ENCODE measurements at places on chromosomes 7 and 10. TPM values are rescaled to one million over a fixed set of nuclear protein-coding genes. Genes with fewer than 3 reads are reported as not detected.

DNA sequence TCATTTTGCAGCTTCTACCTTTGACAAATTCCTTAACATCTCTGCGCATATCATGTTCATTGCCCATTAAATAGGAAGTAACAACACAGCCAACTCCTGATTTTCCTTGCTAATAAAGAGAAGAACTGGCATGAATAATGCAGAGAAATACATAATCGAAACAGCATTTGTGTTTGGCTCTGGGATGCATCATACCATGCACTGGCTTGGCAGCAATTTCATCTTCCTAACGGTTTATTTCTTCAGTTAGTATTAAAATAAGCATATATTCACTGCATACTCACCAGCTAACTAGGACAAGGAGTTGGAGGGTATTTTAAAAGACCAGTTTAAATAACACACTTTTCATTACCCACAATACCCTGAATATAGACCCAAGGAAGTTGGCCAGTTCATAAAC lies 132.5 kb downstream of the ITGA8 start:
- DNase-seq = no peak

- DNase-seq = peak; percentile 83
These were observed 238.6 kb upstream of the LRRN3 start for GRCh38 chr7:110852156-110852940.

DNA sequence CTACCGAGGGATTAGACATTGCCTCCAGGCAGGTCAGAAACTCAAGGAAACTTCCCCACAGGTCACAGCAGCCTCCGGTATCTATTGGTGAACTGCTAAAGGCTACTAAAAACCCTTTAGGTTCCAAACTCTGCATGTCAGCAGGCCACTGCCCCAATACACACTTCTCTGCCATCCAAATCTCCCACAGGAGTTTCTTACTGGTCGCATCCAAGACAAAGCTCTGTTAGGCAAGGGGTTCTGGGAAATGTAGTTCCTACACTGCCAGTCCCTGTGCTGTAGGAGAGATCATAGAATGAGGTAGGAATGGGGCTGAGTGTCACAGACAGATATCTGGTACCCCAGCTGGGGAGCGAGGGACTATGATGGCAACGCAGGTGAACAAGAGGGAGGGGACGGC lies 757.0 kb upstream of the C7orf33 start:
- DNase-seq = no peak

GRCh38 chr10:1142596-1142995 lies 86.4 kb downstream of the WDR37 start:
- no peak for DNase-seq

DNA sequence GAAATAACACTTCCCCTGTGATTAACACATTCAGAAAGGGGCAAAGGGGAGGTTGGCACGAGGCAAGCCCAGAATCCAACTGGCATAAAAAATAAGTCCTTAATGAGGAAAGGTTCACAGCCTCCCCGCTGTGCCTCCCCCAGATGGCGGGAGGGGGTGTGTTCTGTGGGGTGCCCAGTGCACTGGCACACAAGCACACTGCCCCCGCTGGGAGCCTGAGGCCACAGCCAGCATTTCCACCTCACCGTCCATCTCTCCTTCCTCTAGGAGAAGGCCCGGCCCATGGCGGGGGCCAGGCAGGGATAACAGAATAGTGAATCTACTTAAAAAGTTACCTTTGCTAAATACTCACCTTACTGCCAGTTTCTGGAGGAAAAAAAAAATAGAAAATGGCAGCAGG lies 43.2 kb downstream of the PRKAG2 start:
- no peak for DNase-seq

GRCh38 chr10:102368077-102368476 lies 27.4 kb upstream of the NFKB2 start:
- no peak for DNase-seq

ECHDC3 gene
- 0.48 TPM for total RNA-seq

- DNase-seq = peak; percentile 39
These were observed 2.5 kb downstream of the SAP25 start for GRCh38 chr7:100570954-100571828.

- peak; percentile 84 for DNase-seq
These were observed 56.9 kb upstream of the TNS3 start for GRCh38 chr7:47638679-47639315.

DNA sequence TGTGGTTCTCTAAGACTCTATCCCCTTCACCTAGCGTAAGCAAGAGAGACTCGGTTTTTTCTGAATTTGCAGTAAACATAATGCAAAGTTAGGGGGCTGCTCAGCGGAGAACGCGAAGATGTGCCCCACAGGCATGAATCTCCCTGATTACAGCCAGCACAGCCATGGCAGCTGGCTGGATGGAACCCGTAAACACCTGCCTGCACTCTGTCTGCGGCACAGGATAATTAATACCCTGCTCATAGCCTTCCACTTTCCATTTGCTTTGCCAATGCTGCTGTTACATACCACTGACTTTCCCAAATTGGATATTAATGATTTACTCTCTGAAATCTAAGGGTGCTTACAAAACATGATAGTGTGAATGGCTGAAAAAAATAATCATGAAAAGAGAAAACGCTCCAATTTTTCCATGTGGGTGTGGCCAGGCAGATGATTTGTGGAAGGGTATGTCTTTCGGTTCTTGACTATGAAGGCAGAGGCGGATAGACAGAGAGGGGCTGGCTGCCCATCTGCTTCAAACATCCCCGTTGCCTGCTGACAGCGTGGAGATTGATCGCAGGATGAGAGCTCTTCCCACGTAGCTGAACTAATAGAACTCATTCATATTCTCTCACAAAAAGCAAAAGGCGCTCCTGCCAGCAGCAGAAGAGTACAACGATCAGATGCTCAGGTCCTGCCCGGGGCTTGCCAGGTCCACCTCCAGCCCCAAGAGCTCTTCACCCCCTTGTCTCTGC lies 193.2 kb upstream of the GHITM start:
- no peak for DNase-seq

DNA sequence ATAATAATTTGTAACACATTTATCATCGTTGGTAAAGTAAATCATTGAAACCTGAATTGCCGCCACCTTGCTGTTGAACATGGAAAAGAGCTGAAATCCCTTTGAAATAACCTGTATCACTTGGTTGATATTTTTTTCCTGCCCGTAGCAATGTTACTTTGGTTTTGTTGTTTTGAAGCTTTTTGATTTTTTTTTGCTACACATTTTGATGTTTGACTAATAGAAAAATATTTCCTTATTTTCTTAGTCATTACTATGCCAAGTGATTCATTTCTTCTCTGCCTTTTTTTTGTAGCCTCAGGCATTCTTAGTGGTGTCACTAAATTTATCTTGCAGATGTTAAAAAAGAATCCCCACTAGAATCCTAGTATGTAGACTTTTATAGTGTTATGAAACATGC lies 235.1 kb upstream of the MEOX2 start:
- DNase-seq = no peak

CHRM2 gene
- total RNA-seq = 7.5 TPM

- no peak for DNase-seq
These were observed 18.6 kb upstream of the DLX5 start for GRCh38 chr7:97043281-97043680.

GPRIN2 gene
- total RNA-seq = 9.6 TPM

PCDH15 gene
- 15.9 TPM for total RNA-seq

CALML5 gene
- total RNA-seq = not detected

LDB1 gene
- 38.0 TPM for total RNA-seq

GLI3 gene
- 17.1 TPM for total RNA-seq

GRCh38 chr10:121664671-121665070 lies 66.4 kb upstream of the FGFR2 start:
- DNase-seq = no peak

DNA sequence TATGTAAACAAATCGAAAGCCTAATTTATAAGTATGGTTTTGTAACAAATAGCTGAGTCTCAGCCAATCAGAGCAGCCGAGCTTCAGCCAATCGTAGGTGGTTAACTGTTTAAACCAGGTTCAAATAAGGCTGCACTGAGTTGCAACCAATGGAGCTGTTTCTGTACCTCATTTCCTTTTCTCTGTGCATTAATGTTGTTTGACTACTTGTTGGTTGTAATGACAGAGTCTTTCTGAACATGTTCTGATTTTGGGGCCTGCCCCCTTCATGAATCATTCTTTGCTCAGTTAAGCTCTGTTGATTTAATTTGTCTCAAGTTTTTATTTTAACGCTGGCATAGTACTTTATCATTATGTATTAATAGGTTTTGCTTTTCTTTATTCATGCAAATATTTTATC lies 14.6 kb downstream of the OTUD1 start:
- DNase-seq = no peak

GRCh38 chr7:50268990-50269389 lies 35.5 kb upstream of the IKZF1 start:
- DNase-seq = no peak

DNA sequence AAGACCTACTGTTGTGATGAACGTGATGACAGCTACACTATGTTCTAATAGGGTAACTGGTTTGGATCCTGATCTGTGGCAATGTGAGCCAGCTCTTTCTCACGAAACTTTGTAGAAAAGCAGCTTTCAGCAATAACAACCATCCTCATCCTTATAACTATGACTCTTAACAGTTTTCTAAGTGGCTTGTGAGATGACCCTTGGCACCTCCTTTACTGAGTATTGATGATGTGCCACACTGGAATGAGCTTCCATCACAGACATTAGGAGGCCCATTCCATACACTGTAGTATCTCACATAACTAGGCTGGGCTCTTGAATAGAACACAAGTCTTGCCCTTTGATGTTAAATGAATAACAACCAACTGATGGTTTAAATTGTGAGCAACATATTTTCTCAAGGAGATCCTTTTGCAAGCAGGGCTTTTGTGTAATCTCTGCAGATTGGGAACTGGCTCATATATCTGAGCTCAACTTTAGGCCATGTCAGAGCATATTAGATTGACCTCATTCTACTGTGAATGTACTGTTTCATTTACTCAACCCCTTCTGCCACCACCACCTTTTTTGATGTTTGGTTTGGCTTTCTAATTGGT lies 46.4 kb downstream of the MYPN start:
- peak; percentile 70 for DNase-seq

- no peak for DNase-seq
These were observed 227.6 kb upstream of the STEAP1 start for GRCh38 chr7:89926701-89927100.

- DNase-seq = peak; percentile 29
These were observed 3.7 kb upstream of the TCTN3 start for GRCh38 chr10:95697429-95697828.

DNA sequence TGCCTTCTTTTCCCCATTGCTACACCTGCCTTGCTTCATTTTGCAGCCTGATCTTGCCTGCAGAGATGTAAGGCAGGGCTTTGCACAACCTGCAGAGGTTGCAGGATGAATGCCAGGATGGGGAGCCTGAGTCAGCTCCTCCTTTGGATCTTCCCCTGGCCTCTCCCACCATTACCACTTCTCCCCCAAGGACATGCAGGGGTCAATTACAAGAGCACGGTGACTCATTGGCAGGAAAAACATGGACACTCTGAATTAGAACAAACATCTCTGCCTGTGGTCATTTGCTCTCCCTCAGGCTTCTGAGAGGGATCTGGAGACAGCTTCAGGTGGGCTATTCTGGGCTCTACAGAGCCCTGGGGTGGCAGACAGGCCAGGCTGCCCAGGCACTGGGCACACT lies 89.2 kb downstream of the HERPUD2 start:
- DNase-seq = no peak

ADAM12 gene
- total RNA-seq = 196 TPM

SUV39H2 gene
- 14.0 TPM for total RNA-seq

CCDC172 gene
- total RNA-seq = 2.9 TPM

GRCh38 chr10:22637491-22637890 lies 76.9 kb downstream of the PIP4K2A start:
- no peak for DNase-seq

UCMA gene
- 3.9 TPM for total RNA-seq
